Activated CD8-positive, alpha-beta T cell treated with anti-CD3 and anti-CD28 coated beads, Interleukin-2, amount 10 ng/mL, durations not matched to agents 7 days and 5 days (primary cell): ENCODE measurements at places on chromosomes 7 and 10.

- DNase-seq, result no peak
These were observed 47.3 kb downstream of the ARHGAP22 start for GRCh38 chr10:48557511-48558123.

GRCh38 chr7:157122800-157123495 is 15.8 kb upstream of the UBE3C start:
- DNase-seq, result no peak

GRCh38 chr7:159020987-159021386 is 123.7 kb downstream of the VIPR2 start:
- DNase-seq, result no peak

GRCh38 chr7:142856565-142857245 is 1.8 kb downstream of the EPHB6 start:
- DNase-seq, result no peak

DNA sequence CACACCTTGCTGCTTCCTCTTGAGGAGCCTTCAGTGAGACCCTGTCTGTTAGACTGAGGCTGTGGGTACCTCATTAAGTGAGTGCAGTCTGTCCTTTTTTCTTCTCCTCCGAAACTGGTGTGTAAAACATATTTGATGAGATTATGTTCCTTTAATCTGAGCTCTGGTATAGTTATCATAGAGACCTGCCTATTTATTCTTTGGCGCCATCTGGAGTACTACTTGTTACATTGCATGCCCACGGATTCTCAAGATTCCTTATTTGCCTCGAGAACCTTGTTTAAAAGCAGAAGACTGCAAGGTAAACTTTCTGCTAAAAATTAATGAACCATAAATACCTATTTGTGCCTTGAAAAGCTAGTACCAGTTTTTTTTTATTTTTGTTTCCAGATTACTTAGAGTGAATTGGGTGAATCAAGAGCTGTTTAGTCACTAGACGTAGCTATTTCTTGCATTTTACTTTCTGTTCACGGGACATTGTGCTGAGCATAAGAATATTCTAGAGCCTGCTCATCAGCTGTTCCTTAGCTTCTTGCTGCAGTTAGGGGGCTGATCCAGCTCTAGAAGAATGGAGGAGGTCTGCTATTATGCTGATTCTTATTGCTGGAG is 16.9 kb upstream of the STMP1 start:
- DNase-seq, result peak; percentile 28

DNA sequence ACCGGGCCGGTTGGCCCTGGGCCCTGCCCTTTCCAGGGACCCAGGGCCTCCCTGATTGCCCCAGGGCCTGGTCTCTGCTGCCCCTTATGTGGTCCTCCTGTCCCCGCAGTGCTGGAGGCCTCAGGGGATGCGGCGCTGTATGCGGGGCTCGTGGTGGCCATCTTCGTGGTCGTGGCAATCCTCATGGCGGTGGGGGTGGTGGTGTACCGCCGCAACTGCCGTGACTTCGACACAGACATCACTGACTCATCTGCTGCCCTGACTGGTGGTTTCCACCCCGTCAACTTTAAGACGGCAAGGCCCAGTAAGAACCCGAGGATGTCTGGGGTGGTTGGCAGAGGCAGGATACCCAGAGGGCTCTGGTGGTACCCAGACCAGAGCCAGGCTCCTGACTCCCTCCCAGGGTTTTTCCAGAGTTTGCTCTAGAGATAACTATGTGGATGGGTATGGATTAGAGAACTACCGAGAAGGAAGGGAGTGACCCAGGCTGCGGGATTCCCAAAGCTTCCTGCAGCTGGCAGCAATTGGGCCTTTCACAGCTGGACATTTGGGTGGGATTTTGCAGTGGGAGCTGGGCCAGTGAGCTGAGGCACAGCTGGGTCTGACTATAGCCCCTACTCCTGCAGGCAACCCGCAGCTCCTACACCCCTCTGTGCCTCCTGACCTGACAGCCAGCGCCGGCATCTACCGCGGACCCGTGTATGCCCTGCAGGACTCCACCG is 28.1 kb upstream of the SLC29A3 start:
- DNase-seq, result no peak

GRCh38 chr10:58913717-58914116 is 262.7 kb upstream of the PHYHIPL start:
- no peak for DNase-seq

DNA sequence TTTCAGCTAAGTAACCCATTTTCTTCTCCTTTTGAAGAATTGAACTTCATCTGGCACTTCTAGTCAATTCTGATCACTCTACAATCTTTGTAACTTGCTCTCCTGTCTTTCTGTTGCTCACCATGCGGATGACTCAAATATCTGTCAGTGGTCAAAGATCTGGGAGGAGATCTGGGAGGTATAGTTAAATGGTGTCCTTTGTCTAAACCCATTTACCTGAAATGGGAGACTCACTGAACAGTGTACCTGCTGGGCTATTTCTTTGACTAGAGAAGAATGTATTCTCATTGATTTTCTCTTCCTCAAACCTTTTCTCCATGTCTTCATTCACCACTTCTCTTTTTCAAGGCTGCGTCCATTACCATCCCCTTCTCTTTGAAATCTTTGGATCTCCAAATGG is 42.0 kb upstream of the PCLO start:
- DNase-seq, result no peak

GRCh38 chr7:85570898-85571297 is 384.0 kb upstream of the SEMA3D start:
- no peak for DNase-seq

GRCh38 chr10:34655286-34656170 is 159.6 kb downstream of the PARD3 start:
- DNase-seq, result peak; percentile 54
